ENCODE measurements at places on chromosomes 1 and 21.

DNA sequence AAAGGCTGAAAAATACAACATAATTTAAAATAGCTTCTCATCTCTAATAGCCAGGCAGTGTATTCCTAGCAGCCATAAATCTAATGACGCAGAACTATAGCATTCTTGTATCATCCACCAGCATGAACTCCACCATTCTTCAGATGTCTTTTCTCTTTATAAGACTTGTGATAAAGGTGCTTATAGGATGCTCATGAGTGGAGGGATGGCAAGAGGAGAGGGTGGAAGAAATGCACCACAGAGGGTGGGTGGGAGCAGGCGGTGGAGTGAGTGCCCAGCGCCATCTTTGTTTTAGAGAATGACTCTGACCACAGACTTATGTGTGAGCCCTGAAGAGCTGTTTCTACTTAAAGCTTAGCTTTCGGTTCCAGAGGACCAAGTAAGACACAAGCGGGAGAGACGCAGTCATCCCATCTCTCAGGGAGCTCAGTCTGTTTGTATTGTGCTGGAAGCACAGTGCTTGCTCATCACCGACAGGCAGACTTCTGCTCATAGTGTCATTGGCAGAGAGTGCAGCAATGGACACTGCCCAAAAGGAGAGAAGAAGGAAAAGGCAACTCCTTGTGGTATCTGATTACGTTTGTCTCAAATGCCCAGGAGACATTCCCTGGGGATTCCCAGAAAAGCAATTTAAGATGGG is 65.6 kb downstream of the KCNJ15 start:
- DNase-seq, result no peak

DNA sequence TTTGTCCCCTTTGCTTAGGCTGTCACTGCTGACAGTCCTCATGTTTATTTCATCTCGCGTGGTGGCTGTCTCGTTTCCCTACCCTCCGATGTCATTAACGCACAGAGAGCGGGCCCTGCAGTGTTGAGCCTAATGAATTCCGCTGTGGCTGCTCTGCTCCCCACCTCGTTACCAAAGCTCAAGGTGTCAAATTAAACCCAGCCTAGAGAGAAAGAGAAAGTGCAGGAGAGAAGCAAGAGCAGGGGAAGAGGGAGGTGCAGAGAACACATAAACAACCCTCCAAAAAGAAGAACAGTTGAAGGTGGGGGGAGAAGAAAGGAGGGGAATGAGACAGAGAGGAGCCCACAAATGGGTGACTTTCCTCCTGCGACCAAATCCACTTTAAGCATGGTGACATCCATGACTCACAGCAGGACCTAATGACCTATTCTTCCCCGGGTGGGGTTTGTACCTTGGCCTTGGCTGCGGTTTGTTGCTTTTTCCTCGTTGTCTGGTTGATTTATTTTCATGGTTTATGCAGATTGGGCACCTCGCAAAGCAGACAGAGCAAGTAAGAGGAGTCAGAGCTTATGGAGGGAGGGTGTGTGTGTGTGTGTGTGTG is 92.5 kb downstream of the PBX1 start:
- no peak for DNase-seq

- DNase-seq, result no peak
These were observed 185.7 kb downstream of the IGSF21 start for GRCh38 chr1:18293291-18293690.

- no peak for DNase-seq
These were observed 138.0 kb upstream of the ARHGEF16 start for GRCh38 chr1:3316340-3316943.

DNA sequence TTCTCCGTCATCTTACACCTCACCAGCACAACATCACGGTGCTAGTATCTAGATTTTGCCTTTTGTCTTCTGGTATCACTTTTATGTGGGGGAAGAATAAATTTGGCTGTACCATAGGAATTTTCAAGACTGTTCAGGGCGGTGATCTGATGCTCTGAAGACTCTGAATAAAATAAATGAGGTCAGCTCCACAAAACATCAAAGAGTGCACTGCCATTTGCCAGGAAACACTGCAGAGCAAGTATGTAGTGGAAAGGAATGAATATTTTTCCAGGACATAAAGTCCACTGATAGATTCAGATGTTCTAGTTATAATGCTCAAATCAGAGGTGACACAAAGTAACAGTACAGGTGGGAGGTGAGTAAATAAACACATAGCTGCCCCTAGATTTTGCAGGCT is 56.3 kb downstream of the ZP4 start:
- DNase-seq, result no peak

DNA sequence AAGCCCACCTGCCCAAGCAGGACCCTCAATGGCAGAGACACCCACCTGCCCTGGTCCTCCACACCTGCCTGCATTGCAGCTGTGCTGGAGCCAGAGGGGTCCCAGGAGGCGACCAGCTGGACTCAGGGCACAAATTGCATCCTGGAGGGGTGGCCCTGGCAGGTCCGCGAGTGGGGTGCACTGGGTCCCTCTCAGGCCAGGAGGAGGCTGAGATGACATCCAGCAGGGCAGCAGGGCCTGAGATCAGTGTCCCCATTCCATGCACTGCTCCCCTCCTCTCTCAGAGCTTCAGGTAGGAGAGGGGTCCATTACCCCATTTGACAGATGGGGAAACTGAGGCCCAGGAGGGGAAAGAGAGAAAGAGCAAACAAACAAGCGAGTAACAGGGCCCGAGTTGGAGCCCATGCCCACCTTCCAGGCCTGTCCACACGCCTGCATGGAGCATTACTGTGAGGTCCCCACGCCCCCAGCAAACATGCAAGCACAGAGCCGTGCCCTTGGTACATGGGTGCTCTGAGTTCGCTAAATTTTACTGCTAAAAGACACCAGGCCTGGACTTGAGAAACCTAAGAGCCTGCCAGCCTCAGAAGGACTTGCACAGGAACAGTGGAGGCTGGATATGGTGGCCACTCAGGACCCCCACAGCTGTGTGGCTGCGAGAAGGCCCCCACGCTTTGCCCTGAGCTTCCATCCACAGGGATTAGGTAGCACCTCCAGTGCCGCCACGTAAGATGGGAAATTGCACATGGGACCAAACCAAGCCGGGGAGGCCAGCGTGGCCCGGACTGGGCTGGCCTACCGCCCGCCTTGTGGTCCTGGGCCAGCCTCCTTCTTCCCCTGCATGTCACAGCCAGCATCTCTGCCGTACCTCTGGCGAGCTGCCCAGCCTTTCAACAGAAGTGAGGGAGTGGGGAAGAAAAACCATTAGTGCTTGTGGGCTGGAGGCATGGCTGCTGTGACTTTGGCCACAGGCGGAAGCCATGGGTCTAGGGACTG is 7.4 kb downstream of the WNT3A start:
- DNase-seq, result no peak

GRCh38 chr21:41824466-41825207 is 54.5 kb downstream of the PRDM15 start:
- no peak for DNase-seq

GRCh38 chr1:17156108-17156507 is 36.9 kb upstream of the PADI2 start:
- DNase-seq, result no peak

GRCh38 chr1:7302126-7302525 is 469.0 kb upstream of the VAMP3 start:
- DNase-seq, result no peak

GRCh38 chr1:201562257-201562656 is 23.3 kb downstream of the NAV1 start:
- no peak for DNase-seq

DNA sequence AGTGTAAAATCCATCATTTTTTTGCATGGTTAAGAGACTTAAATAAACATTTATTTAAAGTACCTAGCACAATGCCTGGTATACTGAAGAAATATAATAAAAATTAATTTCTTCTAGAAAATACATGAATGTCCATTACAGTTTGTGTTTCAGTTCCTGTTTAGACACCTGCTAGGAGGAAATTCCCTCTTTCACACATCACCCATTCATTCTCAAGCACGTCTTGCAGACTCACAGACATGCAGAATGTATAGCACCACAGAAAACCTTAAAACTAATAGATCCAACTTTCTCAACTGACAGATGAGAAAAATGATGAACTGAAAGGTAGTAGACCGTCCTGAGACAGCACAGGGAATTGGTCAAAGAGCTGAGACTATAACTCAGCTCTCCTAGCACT is 172.2 kb upstream of the C8B start:
- no peak for DNase-seq

DNA sequence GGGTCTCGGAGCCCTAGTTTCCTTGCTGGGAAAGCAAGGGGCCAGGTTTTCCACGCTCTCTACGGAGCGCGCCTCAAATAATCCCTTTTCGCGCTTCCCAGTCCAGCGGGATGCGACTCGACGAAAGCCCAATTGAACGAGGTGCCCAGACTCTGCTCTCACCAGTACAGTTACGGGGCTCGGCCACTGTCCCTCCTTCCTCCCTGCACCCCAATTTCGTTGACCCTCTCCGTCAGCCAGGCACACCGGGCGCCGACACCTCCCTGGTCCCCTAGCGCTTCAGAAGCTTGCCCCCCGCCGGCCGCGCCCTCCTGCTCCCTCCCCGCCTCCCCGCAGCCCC is 389 bp downstream of the SEMA6C start:
- no peak for DNase-seq

- DNase-seq, result peak; percentile 26
These were observed 166.8 kb upstream of the IVNS1ABP start for GRCh38 chr1:185483664-185484450.

DNA sequence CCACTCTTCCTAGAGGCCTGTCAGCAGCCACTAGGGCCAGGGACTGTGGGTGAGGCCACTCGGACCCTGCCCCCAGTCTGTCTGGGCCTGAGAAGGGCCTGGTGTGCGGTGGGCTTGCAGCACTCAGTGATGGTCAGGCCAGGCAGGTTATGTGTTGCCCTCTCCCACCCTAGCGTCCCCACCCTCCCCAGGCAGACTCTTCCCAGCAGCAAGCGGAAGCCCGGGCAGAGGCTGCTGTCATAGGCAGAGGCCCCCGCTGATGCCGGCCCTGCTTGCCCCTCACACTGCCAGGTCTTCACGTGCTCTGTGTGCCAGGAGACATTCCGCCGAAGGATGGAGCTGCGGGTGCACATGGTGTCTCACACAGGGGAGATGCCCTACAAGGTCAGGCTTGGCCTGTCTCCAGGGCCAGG is 6.6 kb downstream of the ZBTB48 start:
- no peak for DNase-seq

GRCh38 chr1:161784968-161785367 is 18.8 kb downstream of the ATF6 start:
- DNase-seq, result no peak

GRCh38 chr1:16286122-16286521 is 49.1 kb upstream of the CPLANE2 start:
- no peak for DNase-seq

- no peak for DNase-seq
These were observed 52.8 kb downstream of the RAP1GAP start for GRCh38 chr1:21616372-21616771.

DNA sequence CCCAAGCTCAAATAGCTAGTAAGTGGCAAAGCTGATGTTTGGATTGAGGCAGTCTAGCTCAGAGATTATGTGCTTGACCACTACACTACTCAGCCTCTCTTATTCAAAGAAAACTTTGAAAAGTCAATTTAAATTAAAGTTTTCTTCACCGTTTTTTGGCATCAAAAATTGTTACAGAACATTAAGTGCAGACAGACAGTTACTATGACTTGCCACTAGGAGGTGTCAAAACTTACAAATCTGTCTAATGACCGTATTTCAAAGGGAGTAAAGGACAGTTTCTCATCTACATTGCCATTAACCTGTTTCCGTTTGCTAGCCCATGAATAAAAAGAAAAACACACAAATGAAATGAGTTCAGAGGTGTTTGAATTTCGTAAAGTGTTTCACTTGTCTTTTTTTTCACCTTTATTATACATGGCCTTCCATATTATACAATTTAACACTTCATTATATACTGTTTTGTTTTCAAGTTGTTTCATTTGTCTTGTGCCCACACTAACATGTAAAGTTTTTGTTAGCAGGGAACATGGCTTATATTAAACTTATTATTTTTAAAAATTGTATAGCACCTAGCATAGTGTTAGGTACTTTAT is 57.4 kb upstream of the MTF2 start:
- no peak for DNase-seq

DNA sequence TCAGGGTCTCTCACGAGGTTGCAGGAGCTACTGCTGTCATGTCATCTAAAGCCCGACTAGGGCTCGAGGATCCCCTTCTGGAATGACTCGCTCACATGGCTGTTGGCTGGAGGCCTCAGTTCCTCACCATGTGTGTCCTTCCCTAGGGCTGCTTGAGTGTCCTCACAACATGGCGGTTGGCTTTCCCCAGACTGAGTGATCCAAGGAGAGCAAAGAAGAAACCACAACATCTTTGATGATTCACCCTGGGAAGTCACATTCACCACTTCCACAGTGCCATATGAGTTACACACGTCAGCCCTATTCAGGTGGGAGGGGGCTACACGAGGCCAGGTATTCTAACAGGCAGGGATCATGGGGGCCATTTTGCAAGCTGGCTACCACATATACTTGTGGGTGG is 64.9 kb downstream of the FHAD1 start:
- no peak for DNase-seq

- DNase-seq, result no peak
These were observed 8.6 kb downstream of the ST6GALNAC3 start for GRCh38 chr1:76083189-76083588.

DNA sequence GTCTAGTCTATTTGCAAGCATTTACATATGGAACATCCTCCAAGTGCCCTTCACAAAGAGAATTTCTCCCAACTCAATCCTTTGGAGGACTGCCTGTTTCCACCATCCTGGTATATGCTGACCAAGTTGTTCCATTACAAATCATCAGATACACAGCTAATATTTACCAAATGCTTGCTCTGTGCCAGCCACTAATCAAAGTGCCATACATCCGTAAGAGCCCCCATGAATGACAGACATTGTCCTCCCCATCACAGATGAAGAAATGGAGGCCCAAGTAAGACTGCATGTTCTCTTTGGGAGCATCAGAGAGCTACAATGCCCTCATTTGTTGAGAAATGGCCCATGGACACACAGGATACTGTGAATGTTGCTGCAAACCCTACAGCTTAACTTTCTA is 130.0 kb upstream of the BACE2 start:
- no peak for DNase-seq

- no peak for DNase-seq
These were observed 30.5 kb downstream of the FMO4 start for GRCh38 chr1:171344473-171344820.

- DNase-seq, result no peak
These were observed 16.5 kb downstream of the KRTAP19-1 start for GRCh38 chr21:30463713-30464112.

GRCh38 chr1:184866991-184867788 is 107.1 kb downstream of the NIBAN1 start:
- peak; percentile 83 for DNase-seq

Data from brain pericyte (primary cell).